MCF 10A (cell line): ENCODE measurements at places on chromosomes 12 and 14. TPM values are rescaled to one million over a fixed set of nuclear protein-coding genes. Genes with fewer than 3 reads are reported as not detected.

DNA sequence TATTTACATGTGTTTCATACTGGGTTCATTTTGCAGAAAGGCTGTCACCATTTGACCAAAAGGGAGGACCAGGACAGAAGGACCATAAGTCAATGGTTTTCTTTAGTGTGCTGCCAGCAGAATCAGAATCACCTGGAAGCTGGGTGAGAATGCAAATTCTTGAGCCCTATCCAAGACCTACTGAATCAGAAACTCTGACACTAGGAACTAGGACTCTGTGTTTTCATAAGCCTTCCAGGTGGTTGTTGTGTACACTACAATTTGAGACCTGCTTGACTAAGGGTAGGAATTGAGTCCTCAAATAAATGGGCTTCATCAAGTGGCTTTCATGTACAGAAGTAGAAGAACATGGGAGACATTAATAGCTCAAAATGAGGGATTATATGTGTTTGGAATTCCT lies 32.2 kb downstream of the PDE6H start:
- H3K27me3 ChIP-seq: no peaks in the 10 kb centered on the region
- peaks cover 10% of the 10 kb centered on the region for H3K4me1 ChIP-seq
- H3K4me3 ChIP-seq: no peak overlapping the region
- H3K36me3 ChIP-seq: no peaks in the 10 kb centered on the region

GRCh38 chr14:76718306-76719040 lies 42.8 kb upstream of the VASH1 start:
- H3K36me3 ChIP-seq: no peaks in the 10 kb centered on the region
- no peak for DNase-seq
- peaks cover 34% of the 10 kb centered on the region for H3K27me3 ChIP-seq
- H3K27ac ChIP-seq: no peak overlapping the region
- peaks cover 6% of the 10 kb centered on the region for H3K4me1 ChIP-seq

DNA sequence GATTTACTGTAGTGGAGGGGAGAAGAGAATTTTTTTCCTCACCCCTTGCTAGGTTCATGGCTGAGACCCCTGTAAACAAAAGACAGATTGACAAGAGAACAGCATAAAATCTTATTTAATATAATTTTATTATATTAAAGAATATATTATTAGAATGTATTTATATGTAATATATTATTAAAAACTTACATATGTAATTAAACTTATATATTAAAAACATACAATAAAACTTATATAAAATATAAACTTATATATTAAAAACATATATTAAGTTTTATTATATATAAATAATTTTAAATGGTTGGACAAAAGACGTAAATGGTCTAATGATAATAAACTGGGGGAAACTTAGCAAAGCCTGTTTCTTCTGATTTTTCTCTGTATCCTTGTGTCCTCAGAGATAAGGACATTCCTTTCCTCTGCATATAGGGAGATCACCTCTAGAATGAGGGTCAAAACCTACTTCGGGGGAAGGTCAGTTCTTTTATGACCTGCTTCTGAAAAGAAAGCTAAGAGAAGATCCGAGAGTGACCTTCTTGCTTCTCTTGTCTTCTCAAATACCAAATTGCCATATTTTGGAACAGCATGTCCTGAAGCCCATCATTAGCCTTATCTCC lies 8.9 kb upstream of the PPM1H start:
- no peak overlapping the region for H3K27ac ChIP-seq
- H3K4me3 ChIP-seq: no peak overlapping the region
- H3K27me3 ChIP-seq: peaks cover 37% of the 10 kb centered on the region
- no peak for DNase-seq
- no peaks in the 10 kb centered on the region for H3K36me3 ChIP-seq

DNA sequence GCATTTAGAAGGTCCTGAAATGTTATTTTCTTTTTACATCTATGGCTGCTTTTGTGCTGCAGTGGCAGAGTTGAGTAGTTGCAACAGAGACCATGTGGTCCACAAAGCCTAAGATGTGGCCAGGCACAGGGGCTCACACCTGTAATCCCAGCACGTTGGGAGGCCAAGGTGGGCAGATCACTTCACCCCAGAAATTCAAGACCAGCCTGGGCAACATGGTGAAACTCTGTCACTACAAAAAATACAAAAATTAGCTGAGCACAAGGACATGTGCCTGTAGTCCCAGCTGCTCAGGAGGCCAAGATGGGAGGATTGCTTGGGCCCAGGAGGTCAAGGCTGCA lies 13.4 kb downstream of the USP30 start:
- H3K4me1 ChIP-seq: no peaks in the 10 kb centered on the region
- no peak for DNase-seq
- no peaks in the 10 kb centered on the region for H3K27me3 ChIP-seq
- peaks cover 30% of the 10 kb centered on the region for H3K36me3 ChIP-seq
- H3K4me3 ChIP-seq: no peak overlapping the region
- H3K27ac ChIP-seq: no peak overlapping the region

DNA sequence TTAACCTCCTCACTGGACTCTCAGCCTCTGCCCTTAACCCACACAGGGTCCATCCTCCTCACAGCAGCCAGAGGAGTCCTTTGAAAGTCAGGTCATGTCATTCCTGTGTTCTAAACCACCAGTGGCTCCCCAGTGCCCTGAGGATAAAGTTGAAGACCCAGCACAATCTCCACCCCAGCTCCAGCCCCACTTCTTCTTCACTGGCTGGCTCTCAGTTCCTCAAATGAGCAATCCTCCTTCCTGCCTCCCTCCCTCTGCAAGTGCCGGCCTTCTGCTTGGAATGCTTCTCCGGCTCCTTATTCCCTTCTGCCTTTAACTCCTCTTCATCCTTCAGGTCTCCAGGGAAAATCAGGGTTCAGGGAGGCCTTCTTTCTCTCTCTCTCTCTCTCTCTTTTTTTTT lies 32.0 kb upstream of the SPPL3 start:
- no peaks in the 10 kb centered on the region for H3K27me3 ChIP-seq
- DNase-seq: no peak
- H3K36me3 ChIP-seq: no peaks in the 10 kb centered on the region

- H3K27ac ChIP-seq: no peak overlapping the region
- no peaks in the 10 kb centered on the region for H3K27me3 ChIP-seq
- no peak for DNase-seq
These were observed 82.0 kb upstream of the WSCD2 start for GRCh38 chr12:108047071-108047550.

DNA sequence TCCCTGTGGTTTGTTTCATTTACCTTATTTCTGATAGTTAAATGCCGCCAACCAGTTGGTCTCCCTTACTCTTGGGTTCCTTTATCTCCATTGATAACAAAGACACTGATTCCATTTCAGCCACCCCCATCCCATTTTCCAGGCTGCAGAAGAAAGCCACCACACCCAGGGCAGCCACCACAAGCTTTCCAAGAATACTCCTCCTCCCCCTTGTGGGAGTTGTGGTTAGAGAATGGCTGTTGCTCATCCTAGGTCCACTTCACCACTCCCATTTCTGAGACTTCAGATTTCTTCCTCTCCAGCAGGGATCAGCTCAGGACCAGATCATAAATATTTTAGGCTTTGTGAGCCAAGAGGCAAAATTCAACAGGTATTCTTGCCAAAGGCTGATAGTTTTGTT lies 73.9 kb downstream of the ANO4 start:
- no peak overlapping the region for H3K4me3 ChIP-seq
- peaks cover 7% of the 10 kb centered on the region for H3K4me1 ChIP-seq
- H3K27ac ChIP-seq: no peak overlapping the region

DNA sequence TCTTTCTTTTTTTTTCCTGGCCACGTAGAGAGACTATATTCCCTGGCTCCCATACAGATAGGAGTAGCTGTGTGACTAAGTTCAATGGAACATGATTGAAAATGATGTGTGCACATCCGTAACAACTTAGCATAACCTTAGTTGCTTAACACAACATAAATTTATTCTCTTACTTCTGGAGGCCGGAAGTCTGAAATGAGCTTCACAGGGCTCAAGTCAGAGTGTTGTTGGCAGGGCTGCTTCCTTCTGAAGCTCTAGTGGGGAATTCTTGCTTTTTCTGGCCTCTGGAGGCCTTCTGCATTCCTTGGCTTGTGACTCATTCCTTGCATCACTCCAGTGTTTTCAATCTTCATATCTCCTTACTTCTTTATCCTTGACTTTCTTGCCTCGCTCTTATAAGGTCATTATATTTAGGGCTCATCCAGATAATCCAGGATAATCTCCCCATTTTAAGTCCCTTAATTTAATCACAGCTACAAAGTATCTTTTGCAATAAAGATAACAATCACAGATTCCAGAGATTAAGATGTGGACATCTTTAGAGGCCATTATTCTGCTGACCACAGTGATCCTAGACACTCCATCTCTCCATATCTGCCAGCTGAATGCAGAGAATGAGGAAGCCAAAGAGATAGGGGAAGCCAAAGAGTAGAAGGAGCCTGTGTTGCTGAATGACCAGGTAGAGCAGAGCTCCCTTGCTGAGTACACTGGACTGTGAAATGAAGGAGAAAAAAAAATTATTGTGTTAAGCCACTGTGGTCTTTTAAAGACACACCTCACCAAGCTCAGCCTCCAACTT lies 21.0 kb upstream of the SNX6 start:
- peak; percentile 96 for DNase-seq
- no peaks in the 10 kb centered on the region for H3K27me3 ChIP-seq
- peaks cover 13% of the 10 kb centered on the region for H3K36me3 ChIP-seq
- peaks cover 30% of the 10 kb centered on the region for H3K4me1 ChIP-seq
- H3K4me3 ChIP-seq: peak overlapping the region; percentile 62

DNA sequence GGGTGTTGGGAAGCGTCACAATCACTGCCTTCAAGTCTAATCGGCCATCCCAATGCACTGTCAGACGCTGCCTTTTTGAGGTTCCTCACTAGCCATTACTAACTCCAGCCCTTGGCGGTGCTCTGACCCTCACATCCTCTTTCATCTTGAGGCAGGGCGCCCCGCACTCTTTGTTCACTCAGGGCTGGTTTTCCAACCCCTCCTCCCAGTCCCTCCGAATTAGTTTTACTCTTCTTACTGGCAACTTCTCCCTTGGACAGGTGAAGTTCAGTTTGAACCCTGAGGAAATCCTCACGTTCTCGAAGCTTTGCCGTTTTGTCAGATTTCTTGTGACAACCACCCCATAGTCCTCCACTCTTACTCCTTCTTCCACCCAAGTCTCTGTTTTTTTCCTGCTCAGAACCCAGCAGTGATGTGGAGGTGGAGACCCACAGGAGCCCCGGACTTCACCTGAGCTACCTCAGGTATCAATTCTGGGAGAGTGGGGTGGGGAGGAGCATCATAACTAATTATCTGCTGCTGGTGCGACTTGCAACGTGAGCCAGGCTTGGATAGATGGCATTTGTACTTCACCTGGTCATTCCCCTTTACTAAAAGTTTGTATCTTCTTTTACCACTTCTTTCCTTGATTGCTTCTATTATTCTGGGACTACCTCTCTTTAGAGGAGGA lies 757 bp downstream of the ZC3H10 start:
- no peaks in the 10 kb centered on the region for H3K27me3 ChIP-seq
- peak; percentile 14 for DNase-seq
- peaks cover 15% of the 10 kb centered on the region for H3K4me1 ChIP-seq

GRCh38 chr14:67077921-67078320 lies 111.3 kb upstream of the GARIN2 start:
- H3K27me3 ChIP-seq: no peaks in the 10 kb centered on the region
- H3K27ac ChIP-seq: no peak overlapping the region
- H3K4me3 ChIP-seq: no peak overlapping the region
- no peak for DNase-seq
- no peaks in the 10 kb centered on the region for H3K36me3 ChIP-seq

- peaks cover 18% of the 10 kb centered on the region for H3K36me3 ChIP-seq
- peak overlapping the region; percentile 98 for H3K27ac ChIP-seq
- H3K27me3 ChIP-seq: no peaks in the 10 kb centered on the region
- peak; percentile 23 for DNase-seq
- H3K4me3 ChIP-seq: peak overlapping the region; percentile 90
These were observed 624 bp upstream of the PWP1 start for GRCh38 chr12:107684990-107685359.

DNA sequence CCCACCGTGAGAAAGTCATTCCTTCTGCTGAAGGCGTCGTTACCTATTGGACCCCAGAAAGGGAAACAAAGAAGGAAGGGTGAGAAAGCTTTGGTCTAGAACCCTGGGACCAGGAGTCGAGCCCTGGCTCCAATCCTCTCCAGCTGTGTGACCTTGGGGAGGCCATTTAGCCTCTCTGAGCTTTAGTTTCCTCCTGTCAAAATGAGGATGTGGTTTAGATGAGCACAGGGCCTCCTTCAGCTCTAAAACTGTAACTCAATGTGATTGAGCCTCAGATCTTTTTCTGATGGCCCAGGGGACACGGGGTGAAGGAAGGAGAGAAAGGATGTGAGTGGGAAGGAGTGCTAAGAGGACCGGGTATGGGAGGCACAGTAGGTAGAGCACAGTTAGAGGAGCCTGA lies 7.7 kb downstream of the JDP2 start:
- peaks cover 54% of the 10 kb centered on the region for H3K36me3 ChIP-seq
- peak overlapping the region; percentile 80 for H3K27ac ChIP-seq
- H3K4me3 ChIP-seq: no peak overlapping the region
- no peaks in the 10 kb centered on the region for H3K27me3 ChIP-seq
- DNase-seq: no peak

GRCh38 chr12:68159681-68160304 lies at the start of gene IFNG:
Gene IFNG (minus strand): TSS chr12:68159740. CDS start chr12:68159615, 125 bp downstream.
- H3K4me1 ChIP-seq: peaks cover 11% of the 10 kb centered on the region
- no peaks in the 10 kb centered on the region for H3K27me3 ChIP-seq
- H3K36me3 ChIP-seq: no peaks in the 10 kb centered on the region
- no peak within 1 kb of the TSS for H3K27ac ChIP-seq

DNA sequence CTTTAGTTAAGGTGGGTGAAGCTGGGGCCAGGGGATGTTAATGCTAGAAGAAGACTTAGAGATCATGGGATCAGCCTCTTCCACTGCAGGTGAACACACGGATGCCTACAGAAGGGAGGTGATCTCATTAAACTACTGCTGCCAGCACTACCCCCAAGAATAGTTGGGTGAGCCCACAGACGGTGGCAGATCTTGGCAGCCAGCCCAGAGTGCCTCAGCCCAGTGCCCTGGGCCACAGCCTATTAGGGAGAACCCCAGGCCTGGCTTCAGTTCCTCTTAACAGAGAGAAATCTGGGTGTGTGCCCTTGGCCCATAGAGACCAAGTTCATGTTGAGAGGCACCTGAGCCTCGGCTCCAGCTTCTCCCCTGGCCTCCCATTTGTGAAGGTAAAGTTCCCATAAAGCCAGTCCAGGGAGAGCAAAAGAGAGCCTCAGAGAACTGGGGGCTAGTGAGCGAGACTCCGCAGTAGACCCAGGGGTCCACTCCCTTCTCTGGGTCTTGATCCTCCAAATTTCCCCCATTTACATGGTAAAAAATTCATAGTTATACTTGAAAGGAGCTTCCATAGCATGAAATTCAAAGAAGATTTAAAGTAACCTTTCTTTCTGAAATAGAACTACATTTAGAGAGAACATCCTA lies 125.0 kb upstream of the CCND2 start:
- H3K27ac ChIP-seq: no peak overlapping the region
- H3K27me3 ChIP-seq: no peaks in the 10 kb centered on the region
- H3K4me1 ChIP-seq: no peaks in the 10 kb centered on the region
- DNase-seq: peak; percentile 28

Gene IL23A
- total RNA-seq: 0.61 and 1.7 TPM in 2 replicates

Gene PLBD1
- not detected in 2 replicates for total RNA-seq

Gene FAIM2
- not detected in 2 replicates for total RNA-seq

Gene TMEM52B
- not detected in 2 replicates for total RNA-seq

Gene KNTC1
- total RNA-seq: 18.0 and 26.1 TPM in 2 replicates

Gene RAB2B
- total RNA-seq: 22.8 and 23.3 TPM in 2 replicates

Gene ASPG
- 0.05 and 0.12 TPM in 2 replicates for total RNA-seq

Gene IFNG-AS1
- total RNA-seq: not detected in 2 replicates

Gene LHX5
- total RNA-seq: not detected in 2 replicates

Gene SCN8A
- total RNA-seq: 0.70 and 2.1 TPM in 2 replicates

Gene C12orf56
- not detected in 2 replicates for total RNA-seq
